ENCODE measurements at places on chromosomes 16 and 17.

DNA sequence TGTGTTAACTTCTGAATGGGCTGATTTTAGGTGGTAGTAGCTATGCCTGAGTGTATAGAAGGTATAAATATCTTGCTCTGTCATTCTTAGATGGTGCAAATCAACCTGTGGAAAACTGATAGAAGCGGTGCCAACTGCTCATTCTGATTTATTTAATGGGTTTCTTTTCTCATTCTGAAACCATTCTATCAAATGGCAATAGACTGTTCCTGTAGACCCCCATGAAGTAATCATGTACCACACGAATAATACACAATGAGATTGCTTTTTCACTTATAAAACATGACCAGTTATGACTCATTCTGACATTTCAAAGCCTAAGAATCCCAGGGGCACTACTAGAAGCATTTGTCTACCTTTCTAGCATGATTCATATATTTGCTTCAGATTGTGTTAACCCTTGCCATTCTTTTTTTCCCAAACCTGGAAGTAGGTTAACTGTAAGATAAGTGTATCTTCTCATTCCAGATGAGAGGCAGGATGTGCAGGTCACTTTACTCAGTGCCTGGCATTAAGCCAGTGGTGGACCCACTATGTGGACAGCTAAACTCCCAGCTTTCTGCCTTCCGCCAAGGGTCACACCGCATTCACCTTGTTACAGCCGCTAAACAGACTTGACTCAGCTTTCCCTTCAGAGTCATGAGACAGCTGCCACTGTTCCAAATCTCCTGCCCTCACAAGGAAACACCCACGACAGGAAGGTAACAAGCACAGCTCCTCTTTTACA, 16.4 kb upstream of the SLC16A11 start:
- DNase-seq: no peak

GRCh38 chr16:56716761-56717160, 13.2 kb upstream of the NUP93 start:
- DNase-seq: no peak

DNA sequence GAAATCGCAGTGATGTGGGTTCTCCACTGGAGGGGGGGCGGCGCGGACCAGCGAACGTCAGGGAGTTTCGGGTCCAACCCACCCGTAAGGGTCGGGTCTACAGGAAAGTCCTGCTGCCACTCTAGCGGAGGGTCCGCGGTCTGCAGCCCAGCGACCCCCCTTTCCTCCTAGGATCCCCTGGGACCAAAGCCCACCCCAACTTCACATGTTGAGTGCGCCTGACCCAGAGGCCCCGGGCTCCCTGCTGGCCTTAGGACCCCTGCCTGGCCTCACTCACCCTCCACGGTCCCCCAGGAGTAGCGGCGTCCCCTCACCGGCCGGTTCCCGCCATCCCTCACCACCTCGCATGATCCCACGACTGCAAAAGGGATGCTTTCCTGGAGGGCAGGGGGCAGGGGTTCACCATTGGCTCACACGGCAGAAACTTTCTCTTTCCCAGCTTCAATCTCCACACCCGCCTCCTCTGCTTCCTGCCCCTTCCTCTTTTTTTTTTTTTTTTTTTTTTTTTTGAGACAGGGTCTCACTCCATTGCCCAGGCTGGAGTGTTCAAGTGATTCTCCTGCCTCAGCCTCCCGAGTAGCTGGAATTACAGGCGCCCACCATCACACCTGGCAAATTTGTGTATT, 3.1 kb downstream of the SEPTIN1 start:
- DNase-seq: peak; percentile 28

GRCh38 chr16:72956124-72957064, 91.5 kb downstream of the ZFHX3 start:
- no peak for DNase-seq

DNA sequence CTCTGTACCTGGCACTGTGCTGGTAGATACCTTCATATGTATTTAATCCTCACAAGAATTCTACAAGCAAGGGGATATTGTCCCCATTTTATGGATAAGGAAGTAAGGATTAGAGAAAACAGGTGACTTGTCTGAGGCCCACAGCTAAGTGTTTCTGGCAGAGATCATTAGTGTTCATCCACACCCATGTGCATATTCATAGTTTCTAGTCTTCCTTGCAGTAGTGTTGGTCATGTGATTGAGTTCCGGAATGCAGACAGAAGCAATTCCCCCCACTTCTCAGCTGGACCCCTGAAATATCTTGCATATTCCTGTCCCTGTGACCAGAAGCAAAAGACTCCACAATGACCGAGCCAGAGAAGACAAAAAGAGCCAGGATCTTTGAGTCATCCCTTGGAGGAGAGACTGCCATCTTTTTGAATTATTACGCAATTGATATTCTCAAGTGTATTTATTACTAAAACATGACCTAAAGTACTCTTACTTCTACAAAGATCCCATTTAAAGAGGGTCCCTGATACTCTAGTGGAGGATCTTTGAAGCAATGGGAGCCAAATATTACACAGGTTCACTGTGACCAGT, 43.4 kb downstream of the SOX9 start:
- no peak for DNase-seq

DNA sequence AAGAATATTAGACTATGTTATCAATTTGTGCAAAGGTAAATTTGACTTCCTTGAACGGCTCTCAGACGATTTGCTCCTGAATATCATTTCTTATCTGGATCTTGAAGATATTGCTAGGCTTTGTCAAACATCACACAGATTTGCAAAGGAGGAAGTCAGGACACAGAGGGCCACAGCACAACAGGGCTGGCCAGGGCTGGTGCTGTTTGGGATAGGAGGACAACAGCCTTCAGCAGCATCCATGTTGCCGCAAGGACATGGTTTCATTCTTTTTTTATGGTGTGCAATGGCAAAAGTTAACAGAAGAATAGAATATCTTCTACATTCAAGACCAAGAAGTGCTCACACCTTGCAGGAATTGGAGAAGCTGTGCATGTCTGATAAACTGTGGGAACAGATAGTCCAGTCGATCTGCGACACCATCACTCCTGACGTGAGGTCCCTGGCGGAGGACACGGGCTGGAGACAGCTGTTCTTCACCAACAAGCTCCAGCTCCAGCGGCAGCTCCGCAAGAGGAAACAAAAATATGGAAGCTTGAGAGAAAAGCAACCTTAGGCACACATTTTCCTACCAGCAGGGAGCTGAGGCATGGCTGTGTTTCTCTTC, 59.8 kb downstream of the KPNA2 start:
- no peak for DNase-seq

GRCh38 chr16:27985981-27986380, 77.5 kb downstream of the GSG1L start:
- DNase-seq: no peak

DNA sequence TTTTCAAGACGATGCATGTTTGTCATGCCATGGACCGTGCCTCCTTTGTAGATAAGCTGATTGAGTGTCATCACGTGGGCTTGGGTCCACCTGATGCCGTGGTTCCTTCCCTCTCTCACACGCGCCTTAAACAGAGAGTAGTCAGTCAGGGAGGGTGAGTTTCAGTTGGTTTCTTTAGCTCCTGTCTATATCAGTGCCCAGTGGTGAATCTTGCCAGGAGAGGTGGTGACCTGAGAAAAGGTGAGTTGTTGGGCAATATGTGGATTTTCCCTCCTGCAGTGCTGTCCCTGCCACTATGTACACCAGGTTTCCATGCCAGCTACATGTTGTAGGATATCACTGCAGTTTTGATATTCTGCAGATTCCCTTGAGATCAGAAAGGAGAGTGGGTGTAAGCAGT, 129.7 kb downstream of the LAT start:
- DNase-seq: peak; percentile 52

DNA sequence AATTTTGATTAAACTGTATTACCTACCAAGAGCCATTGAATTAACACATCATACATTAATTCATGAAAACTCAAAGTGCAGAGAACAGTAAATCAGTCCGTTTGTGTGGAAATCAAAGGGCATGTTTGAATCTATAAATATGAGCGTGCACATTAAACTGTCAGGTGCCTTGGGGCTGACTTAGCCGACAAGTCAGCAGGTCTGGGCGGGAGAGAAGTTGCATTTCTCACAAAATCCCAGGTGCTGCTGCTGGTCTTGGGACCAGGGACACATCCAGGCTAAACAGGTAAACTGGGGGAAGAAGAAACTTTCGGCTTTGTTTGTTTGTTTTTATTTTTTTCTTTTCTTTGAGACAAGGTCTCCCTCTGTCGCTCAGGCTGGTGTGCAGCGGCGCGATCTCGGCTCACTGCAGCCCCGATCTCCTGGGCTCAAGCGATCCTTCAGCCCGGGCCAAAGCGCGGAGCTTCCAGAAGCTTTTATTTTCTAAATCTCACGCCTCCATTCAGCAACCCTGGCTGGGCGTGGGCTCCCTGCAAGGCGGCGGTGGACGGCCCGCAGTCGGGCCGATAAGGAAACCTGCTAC, 213.9 kb downstream of the MRTFB start:
- DNase-seq: peak; percentile 77

- DNase-seq: peak; percentile 9
Measured at GRCh38 chr17:39462631-39463375, 1.5 kb downstream of the CDK12 start.

DNA sequence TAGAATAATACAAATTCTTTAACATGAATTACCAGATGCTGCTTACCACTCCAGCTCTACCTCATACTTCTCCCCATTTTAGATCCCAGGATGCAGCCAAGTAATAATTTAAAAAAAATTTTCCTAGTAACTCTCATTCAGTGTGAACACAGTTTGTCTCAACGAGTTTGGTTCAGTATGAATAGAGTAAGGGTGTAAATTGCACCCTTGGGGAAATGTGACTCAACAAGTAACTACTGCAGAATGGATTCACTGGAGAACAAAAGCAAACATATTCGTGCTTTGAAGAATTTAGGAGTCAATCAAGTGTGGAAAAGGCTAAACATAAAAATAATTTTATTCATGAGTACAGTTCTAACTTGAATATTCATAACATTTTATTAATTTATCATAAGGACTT, 23.0 kb downstream of the KCNJ16 start:
- DNase-seq: no peak

- no peak for DNase-seq
Measured at GRCh38 chr17:33334703-33335102, 41.6 kb upstream of the ASIC2 start.

GRCh38 chr17:83192161-83192788, 112.9 kb downstream of the METRNL start:
- no peak for DNase-seq

- no peak for DNase-seq
Measured at GRCh38 chr17:30239089-30239462, 3.6 kb upstream of the SLC6A4 start.

GRCh38 chr17:44005527-44006271, 1.3 kb downstream of the NAGS start:
- peak; percentile 61 for DNase-seq

GRCh38 chr17:73941919-73942530, 261.5 kb upstream of the RPL38 start:
- DNase-seq: no peak

DNA sequence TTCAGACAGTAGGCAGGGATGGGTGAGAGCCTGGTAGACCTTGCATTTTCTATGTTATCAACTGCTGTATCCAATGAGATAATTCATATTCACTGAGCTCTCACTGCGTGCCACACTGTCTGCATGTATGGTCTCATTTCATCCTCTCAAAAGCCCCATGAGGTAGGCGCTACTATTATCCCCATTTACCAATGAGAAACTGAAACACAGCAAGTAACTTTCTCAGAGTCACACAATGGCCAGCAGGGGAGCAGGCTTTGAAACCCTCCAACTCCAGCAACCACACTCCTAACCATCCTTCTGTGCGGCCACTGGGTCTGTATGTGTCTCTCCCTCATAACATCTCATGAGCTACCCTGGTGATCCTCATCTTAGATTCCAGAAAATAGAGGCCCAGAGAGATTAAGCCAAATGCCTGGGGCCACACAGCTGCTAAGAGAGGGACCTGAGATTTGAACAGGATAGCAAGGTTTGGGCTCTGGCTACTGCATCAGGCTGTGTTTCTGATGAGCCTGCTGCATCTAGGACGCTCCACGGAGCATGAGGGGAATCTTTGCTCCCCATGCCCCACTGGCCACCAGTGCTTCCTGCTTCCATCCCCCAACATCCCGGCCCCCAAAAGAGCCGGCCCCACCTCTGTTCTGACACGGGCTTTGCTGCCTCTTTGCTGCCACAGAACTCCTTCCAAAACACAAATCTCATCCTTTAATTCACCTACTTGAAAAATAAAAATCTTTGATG, 3.2 kb downstream of the CCR7 start:
- peak; percentile 1 for DNase-seq

GRCh38 chr17:56292010-56292409, 138.7 kb downstream of the ANKFN1 start:
- no peak for DNase-seq

GRCh38 chr17:301681-302299, 50.8 kb downstream of the RPH3AL start:
- no peak for DNase-seq

GRCh38 chr17:65553646-65554552, 7.5 kb downstream of the AXIN2 start:
- no peak for DNase-seq

DNA sequence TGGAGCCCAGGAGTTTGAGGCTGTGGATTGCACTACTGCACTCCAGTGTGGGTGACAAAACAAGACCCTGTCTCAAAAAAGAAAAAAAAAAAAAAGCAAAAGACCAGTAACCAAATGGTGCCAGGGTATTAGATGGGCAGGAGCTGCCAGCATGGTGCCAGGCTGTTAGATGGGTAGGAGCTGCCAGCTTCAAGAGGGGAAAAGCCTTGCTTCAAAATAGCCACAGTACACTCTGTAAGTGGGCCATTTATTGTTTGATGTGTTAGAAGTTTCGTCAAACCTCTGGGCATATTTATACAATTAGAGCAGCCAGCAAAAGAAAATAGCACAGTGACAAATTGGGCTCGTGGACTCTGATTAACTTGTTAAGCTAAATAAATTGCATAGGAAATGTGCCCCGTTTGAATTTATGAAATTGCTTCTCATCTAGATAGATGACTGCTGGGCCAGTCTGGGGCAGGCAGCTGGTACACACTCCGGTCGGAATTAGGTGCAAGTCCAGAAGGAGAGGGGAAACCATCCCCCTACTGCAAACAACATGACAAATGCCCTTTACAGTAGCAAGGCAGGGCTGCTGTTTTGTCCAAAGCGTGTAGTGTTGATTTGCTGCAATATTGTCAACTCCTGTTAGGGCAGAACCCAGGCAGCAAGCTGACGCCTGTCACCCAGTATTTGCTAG, 126.3 kb upstream of the IRX3 start:
- DNase-seq: no peak

- DNase-seq: no peak
Measured at GRCh38 chr17:59688496-59688895, 18.7 kb downstream of the PTRH2 start.

DNA sequence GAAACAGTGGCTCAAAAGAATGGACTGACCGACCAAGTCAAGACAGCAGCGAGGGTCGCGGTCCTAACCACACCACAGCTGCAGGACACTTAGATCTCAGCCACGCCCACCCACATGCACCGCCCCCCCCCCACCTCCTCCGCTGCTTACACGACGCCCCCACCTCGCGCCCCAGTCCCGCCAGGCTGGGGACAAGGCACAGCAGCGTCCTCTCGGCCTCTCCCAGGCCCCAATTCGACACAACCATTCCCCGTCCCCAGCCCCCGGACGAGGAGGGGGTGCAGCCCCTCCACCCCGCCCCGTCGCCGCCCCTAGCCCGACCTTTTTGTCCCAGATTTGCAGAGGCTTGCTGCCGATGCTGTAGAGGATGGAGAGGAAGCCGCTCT, 477 bp downstream of the CFAP20 start:
- peak; percentile 47 for DNase-seq
